ENCODE measurements at places on chromosomes 7 and 10.

DNA sequence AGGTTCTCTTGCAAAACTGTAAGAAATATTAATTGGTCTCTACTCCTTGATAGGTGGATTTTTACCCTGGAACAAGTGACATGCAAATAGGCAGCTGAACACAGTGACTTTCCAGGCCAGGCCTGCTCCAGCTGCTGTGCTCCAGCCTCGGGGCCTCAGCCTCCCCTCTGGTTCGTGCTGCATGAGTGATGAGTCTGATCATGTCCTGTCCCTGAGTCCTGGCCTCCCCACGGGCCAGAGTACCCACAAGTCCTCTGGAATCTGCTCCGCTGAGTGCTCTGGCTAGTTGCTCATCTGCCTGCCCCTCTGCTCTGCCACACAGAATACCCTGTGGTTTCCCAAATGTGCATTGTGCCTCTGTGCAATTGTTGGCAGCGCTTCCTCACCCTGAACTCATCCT, 80.1 kb upstream of the PDZD8 start:
- DNase-seq = no peak

DNA sequence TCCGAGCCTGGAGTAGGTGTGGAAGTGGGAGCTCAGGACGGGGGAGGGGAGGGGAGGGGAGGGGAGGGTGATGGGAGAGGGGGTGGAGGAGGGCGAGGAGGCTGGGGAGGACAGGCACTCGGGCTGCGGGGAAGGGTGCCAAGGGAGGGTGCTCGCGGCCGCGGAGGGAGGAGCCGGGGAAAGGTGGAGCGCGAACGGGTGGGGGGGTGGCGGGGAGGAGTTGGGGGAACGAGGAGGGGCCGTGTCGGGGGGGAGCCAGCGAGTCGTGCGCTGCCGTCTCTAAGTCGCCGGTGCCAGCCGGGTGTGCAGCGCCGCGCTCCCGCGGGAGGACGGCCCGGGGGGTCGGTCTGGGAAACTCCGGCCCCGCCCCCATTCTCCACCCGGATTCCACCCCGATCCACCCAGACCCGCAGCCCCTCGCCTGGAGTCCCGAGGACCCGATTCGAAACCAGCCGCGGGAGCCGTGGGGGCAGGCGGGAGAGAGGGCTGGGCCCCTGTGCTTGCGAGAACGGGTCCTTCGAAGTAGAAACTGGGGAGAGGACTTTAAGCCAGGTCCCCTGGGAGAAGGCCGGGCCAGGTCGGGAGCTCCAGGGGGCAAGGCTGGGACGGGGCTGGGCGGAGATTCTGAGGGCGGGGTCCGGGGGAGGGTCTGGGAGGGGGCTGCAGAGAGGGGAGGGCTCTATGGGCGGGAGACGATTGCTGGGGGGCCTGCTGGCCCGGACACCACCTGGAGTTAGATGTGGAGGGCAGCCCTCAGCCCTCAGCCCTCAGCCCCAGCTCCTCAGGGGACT, at the start of gene ZNF467:
Gene ZNF467, minus strand, starts transcription at position 143 of the 791 bp plus-strand sequence. CDS start 2,556 bp downstream, outside the sequence.
- peak; percentile 38 for DNase-seq

GRCh38 chr7:41612798-41613197, 90.1 kb downstream of the INHBA start:
- no peak for DNase-seq

- DNase-seq = no peak
These were observed 109.3 kb upstream of the HPS1 start for GRCh38 chr10:98556061-98556460.

DNA sequence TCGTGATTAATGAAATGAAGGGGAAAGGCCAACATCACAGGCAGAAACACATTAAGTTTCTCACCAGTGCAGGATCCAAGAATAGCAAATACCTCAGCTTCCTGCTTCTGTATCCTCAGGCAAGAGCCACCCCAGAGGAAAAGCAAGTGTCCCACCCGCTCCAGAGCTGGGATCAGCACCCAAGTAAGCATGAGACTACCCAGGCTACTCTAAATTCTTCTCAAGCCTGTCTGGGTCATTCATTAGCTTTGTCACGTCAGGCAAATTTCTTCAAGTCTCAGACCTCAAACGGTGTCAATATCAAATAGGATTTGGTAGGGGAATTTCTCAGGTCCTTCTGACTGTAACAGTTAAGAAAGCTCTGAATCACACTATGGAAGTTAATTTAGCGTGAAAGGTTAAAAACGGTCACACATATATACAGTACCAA, 59.0 kb downstream of the GNA12 start:
- no peak for DNase-seq

DNA sequence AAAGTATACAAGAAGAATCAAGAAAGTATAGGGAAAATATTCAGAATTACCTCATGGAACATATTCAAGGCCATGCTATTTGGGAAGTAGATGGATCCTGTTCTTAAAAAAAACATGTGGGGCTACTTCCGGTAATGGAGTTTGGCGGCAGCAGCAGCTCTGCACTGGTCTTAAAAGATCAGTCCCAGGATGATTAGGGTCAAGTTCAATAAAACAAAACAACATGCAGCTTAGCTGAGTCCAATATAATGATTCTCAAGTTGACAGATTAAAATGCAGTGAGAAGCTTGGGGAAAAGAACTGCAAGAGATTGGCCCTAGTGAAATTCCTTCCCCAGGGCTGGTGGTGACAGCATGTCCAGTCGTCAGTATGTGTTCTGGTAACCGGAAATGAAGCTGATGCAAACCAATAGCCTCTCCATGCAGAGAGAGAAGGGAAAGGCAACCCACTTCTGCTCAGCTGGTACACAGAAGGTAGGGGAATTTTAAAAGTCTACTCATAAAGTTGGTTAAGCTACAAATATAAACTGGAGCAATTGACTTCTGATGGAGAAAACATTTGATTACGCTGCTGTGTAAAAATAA, 305.1 kb upstream of the IMMP2L start:
- no peak for DNase-seq

DNA sequence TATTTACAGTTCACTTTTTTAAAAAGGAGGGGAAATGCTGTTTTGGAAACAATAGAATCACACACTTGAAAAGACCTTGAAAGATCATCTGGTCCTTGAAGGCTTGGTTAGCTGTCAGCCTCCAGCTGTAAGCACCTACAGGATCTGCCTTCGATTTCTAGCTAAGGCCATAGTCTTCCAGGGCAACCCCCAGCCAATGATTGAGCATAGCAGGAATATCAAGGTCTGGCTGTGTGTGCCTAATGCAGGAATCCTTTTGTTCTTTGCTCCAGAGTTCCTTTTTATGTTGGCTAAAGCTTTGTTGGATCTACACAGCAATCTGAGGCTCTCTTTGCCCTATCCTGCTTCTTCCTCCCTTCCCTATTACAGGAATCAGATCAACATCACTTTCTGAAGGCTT, 5.2 kb upstream of the YAE1 start:
- no peak for DNase-seq

GRCh38 chr7:106270122-106270977, 14.4 kb downstream of the NAMPT start:
- no peak for DNase-seq
